ENCODE measurements at places on chromosomes 5 and 9. TPM values are rescaled to one million over a fixed set of nuclear protein-coding genes. Genes with fewer than 3 reads are reported as not detected.

TIMD4 gene
- not detected for total RNA-seq

POU5F2 gene
- 2.0 TPM for total RNA-seq

GARIN3 gene
- total RNA-seq, result not detected

TSSK1B gene
- 0.28 TPM for total RNA-seq

SMU1 gene
- 27.4 TPM for total RNA-seq

PFN3 gene
- not detected for total RNA-seq

PARP8 gene
- total RNA-seq, result 59.4 TPM

LVRN gene
- 0.94 TPM for total RNA-seq

OTP gene
- not detected for total RNA-seq

SLC6A3 gene
- 0.85 TPM for total RNA-seq

ALDH7A1 gene
- 66.0 TPM for total RNA-seq

CNOT6 gene
- 51.1 TPM for total RNA-seq

CDKN2AIPNL gene
- 22.1 TPM for total RNA-seq

PIGO gene
- 20.4 TPM for total RNA-seq

- no peak for DNase-seq
These were observed 30.5 kb downstream of the PCSK1 start for GRCh38 chr5:96402500-96402899.

- no peak for DNase-seq
These were observed 17.3 kb upstream of the EXOC3 start for GRCh38 chr5:425714-426113.

DNA sequence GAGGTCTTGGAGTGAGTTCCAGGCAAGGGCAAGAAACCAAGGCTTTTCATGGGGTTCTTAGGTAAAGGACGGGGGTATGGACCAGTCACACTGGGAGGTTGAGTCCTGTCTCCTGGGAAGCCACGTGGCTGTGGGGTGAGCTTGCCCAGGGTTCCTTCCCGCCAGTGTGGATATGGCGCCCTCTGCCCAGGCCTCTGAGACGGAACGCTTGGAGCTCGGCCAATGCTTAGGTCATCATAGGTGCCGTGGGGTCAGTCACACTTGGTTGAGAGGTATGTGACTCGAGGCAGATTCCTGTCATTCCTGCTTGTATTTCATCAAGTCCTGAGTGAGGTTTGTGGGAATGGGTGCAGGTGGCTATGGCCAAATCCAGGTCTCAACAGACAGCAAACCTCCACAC, 46.2 kb downstream of the TENT4A start:
- DNase-seq, result no peak

DNA sequence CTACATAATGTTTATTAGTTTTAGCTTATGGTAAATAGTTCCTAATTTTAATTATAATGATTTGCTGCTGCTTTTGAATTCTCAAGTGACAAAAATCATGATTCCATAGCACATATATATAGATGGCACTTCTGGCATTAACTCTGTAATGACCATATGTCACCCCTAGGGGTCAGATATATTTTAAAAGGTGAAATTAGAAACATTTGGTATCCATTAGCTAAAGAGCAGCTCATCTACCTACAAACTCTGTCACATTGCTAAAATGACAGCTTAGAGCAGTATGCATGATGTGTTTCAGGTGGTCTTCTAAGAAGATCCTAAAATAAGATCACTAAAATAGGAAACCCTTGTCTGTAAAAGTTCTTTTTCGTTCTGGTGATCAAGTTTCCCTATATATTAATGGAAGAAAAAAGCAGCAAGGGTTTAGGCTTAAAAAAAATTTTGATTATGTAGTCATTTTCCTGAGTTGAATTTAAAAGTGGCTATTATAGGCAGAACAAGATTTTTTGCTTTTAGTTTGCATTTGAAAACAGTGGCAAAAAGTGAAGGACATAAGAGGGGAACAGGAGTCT, 157.7 kb upstream of the POU5F2 start:
- no peak for DNase-seq

- no peak for DNase-seq
These were observed 16.6 kb upstream of the MLANA start for GRCh38 chr9:5874048-5874447.

GRCh38 chr9:8651070-8651845, 851.7 kb upstream of the DMAC1 start:
- no peak for DNase-seq

DNA sequence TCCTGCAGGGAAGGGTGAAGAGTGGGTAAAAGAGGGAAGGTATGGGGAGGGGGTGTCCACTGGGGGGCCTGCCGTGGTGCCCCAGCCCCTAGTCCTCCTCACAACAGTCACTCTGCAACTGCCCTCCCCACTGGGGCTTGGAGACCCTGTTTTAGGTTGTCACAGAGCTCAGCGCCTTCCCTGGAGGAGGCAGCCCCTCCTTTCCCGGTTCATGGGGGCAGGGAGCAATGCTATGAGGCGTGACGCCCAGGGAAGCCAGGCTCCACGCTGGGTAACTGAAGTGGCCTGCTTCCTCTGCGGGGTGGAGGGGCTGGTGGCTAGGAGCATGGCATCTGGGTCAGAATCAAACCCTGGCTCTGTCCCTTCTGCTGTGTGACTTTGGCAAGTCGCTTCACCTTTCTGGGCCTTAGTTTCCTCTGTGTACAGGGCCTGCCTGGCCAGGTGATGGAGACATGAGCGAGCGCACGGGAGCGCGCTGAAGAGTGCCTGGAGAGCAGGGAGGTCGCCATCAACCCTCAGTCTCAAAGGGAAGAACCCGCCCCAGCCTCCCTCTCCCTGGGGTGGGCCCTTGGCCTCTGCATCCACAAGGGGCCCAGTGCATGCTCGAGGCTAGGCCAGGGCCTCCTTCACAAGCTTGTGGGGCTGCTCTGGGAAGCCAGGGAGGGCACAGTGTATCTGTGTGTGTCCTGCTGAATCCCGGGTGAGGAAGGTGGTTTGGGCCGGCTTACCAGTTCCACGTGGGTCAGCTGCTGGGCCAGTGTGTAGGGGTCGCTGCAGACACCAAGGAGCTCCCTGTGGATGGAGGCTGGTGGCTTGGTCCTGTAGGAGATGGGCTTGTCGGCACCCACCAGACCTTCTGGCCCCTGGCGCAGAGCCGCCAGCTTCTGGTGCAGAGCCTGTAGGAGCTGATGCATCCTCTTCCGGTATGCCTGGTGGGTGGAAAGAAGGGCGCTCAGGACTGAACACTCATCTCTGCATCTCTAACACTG, 56.4 kb upstream of the RNF130 start:
- no peak for DNase-seq

- DNase-seq, result no peak
These were observed 10.4 kb upstream of the ZNF354B start for GRCh38 chr5:178849316-178849715.

- no peak for DNase-seq
These were observed at the start of gene PCDHA8 for GRCh38 chr5:140840978-140841962. Gene PCDHA8, plus strand, starts transcription at chr5:140841187. Its CDS starts 135 bp downstream, at chr5:140841322.

DNA sequence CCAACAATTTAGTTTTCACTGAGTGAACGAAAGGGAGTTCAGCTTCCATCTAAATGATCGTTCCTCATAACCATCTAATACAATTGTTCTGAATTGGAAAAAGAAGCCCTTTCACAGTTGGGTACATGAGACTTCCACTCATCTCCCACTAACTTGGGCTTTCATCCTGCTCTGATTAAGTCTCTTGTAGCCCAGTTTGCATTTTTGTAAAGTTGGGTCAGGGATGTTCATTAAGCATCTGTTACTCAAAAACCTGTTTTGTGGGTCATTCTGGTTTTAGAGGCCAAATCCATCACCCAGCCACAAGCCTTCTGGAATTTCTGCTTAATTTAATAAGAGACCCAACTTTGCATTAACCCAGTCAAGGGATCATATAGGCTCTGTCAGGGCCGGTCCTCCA, 385.3 kb downstream of the BNC2 start:
- no peak for DNase-seq

- DNase-seq, result no peak
These were observed 30.8 kb downstream of the MTAP start for GRCh38 chr9:21833090-21833801.

- DNase-seq, result no peak
These were observed 43.6 kb upstream of the CRB2 start for GRCh38 chr9:123312306-123312877.

- peak; percentile 82 for DNase-seq
These were observed 67.4 kb upstream of the ZNF618 start for GRCh38 chr9:113808391-113809358.

DNA sequence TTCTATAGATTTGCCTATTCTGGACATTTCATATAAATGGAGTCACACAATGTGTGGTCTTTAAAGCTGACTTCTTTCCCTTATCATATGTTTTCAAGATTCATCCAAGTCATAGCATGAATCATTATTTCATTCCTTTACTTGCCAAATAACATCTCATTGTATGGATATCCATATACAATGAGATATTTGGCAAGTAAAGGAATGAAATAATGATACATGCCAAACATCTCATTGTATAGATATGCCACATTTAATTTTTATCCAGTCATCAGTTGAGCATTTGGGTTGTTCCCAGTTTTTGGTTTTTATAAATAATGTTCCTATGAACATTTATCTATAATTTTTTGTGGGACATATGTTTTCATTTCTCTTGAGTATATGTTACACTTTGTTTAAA, 20.5 kb upstream of the OR2K2 start:
- no peak for DNase-seq

GRCh38 chr9:129972816-129973215, 70.2 kb downstream of the FNBP1 start:
- DNase-seq, result no peak

- no peak for DNase-seq
These were observed 357.4 kb downstream of the PRDM9 start for GRCh38 chr5:23864786-23865185.

DNA sequence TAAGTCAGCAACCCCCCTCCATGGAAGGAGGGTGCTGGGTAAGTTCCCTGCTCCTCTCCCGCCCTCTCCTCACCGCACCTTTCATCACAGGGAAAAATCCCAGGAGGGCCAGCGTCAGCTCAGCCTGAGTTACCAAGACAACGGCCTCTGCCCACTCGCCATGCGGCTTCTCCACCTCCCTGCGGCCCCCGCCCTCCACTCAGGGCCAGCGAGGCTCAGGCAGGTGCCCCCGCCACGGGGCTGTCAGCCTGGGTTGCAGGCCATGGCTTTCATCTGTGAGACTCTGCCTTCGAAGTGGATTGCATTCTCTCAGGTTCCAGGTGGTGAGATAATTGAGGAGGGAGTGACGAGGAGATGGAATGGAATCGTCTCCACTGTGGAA, 27.2 kb upstream of the LAMC3 start:
- no peak for DNase-seq

- DNase-seq, result no peak
These were observed 51.1 kb downstream of the C9orf152 start for GRCh38 chr9:110156902-110157301.

GRCh38 chr5:157286761-157287211, 20.9 kb downstream of the CYFIP2 start:
- DNase-seq, result no peak

DNA sequence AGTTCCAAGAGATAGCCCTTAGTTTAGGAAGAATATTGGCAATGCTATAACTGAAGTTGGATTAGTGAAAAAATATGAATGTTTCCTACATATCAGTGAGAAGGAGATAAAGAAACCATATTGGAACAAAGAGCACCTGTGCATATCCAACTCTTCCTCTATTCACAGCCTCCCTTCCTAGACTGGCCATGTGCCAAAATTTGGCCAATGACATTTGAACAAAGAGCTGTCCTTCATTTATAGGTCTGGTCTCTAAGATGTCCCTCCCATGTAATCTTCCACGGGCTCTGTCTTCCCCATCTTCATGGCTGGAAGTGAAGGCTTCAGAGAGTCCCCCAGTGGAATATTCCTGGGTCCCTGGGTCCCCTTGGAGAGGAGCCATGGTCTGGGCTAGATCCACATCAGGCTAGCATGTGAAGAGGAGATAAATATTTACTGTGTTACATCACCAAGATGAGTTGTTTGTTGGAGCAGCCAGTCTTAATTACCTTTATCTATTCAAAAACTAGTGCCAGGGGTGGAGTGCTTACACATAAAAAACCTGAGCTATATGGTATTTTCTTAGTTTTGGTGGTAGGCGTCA, 190.0 kb upstream of the S1PR3 start:
- no peak for DNase-seq

- no peak for DNase-seq
These were observed 18.0 kb downstream of the RXRA start for GRCh38 chr9:134344068-134344799.

DNA sequence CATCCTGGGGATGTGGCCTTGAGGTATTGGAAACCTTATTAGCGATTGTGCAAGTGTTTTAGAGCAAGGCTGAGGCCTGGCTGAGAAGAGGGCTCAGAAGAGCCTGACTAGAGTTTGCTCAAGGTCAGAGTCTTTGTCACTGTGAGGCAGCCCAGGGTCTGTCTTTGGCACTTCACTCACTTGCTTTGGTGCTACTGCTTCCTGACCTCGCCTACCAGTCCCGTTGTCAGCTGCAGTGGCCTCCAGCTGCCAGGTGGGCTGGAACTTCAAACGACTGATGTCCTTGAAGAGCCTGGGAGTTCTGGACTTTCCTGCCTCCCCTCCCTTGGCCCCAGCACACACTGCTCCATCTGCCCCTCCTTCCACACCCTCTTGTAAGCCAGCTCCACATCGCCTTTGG, 228.0 kb downstream of the SNX18 start:
- no peak for DNase-seq

DNA sequence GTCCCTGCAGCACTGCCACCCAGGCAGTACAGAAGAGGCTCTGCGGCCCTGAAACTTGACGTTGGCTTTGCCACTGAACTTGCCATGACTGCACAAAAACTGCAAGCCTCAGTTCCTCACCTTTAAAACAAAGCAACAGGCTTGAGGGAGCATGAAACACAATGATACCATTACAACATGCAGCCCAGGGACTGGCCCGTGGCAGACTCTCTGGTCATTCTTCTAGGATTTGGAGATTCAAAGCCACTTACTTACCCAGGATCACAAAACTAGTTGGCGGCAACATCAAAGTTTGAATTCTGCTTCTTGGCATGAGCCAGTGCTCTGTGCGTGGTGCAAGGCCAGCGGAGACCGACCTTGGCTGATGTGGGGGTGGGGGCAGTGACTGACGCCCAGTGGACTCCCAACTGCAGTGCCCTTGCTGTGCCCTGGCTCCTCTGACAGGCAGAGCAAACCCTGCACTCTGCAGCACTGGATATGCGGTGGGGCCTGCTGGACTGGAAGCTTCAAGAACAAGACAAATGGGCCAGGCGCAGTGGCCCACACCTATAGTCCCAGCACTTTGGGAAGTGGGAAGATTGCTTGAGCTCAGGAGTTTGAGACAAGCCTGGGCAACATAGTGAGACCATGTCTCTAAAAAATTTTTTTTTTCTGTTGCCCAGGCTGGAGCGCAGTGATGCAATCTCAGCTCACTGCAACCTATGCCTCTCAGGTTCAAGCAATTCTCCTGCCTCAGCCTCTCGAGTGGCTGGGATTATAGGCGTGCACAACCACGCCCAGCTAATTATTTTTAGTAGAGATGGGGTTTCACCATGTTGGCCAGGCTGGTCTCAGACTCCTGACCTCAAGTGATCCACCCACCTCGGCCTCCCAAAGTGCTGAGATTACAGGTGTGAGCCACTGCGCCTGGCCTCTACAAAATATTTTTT, 18.9 kb downstream of the SQSTM1 start:
- DNase-seq, result no peak

Data from lung (tissue), 17 donors.